ENCODE measurements at places on chromosomes 11 and 22. TPM values are rescaled to one million over a fixed set of nuclear protein-coding genes. Genes with fewer than 3 reads are reported as not detected.

PDGFD gene
- under 0.01 TPM for total RNA-seq

CTSF gene
- total RNA-seq = 14.9 TPM

EMID1 gene
- 0.21 TPM for total RNA-seq

RASSF10 gene
- total RNA-seq = 2.1 TPM

OR51B2 gene
- not detected for total RNA-seq

DUSP8 gene
- 1.7 TPM for total RNA-seq

ZFTA gene
- 7.3 TPM for total RNA-seq

EIF4ENIF1 gene
- 15.7 TPM for total RNA-seq

CSRP3 gene
- total RNA-seq = not detected

RIC3 gene
- 0.68 TPM for total RNA-seq

SLC29A2 gene
- 3.1 TPM for total RNA-seq

Data from nasal cavity respiratory epithelium epithelial cell of viscerocranial mucosa (primary cell).